ENCODE measurements at places on chromosomes 7 and 10. TPM values are rescaled to one million over a fixed set of nuclear protein-coding genes. Genes with fewer than 3 reads are reported as not detected.

GRCh38 chr10:60048091-60048501, 141.7 kb upstream of the CCDC6 start:
- peaks cover 4% of the 10 kb centered on the region for H3K4me1 ChIP-seq
- DNase-seq: peak; percentile 92

GRCh38 chr10:124244256-124244877, 151.0 kb upstream of the CHST15 start:
- H3K4me3 ChIP-seq: no peak overlapping the region
- H3K27ac ChIP-seq: no peak overlapping the region
- no peaks in the 10 kb centered on the region for H3K27me3 ChIP-seq

DNA sequence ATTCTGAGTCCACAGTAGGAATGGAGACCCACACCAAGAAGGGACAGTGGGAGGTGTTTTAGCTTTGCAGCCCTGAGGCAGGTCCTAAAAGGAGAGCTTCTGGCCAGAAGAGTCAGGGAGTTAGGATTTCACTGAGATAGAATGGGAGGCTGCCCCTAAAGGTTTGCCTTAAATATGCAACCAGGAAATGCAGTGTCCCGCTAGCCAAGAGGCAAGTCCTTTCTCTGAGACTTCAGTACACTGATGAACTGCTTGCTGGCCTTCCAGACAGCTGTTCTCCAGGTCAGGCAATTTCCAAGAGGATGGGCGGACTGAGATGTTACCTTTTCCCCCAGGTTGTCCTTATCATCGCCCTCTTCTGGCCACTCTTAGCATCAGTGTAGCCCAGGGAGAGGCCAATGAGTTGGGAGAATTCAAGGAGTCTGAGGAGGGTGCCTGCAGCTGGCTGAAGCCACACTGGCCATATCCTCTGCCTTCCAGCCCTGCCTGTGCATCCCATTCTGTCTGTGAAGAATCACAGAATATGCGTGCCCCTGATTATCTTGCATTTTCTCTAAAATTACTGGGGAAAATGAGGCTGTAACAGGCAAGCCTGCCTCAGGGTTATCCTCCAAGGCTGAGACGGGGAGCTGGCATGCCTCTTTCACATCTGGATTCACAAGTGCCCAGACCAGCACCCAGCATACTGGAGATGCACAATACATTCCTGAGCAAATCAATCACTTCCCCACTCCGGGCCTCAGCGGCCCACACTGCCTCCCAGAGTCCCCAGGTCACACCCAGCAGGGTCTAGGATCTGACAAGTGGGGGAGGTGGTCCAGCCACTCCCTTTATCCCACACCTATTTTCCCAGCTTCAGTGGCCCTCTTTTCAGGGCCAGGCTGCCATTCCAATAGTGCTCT, 2.4 kb downstream of the TLL2 start:
- H3K27me3 ChIP-seq: peaks cover 55% of the 10 kb centered on the region
- H3K36me3 ChIP-seq: no peaks in the 10 kb centered on the region
- H3K27ac ChIP-seq: no peak overlapping the region
- H3K4me1 ChIP-seq: peaks cover 32% of the 10 kb centered on the region
- H3K4me3 ChIP-seq: peak overlapping the region; percentile 77
- peak; percentile 89 for DNase-seq

The THAP5 gene
- 32.3 TPM for total RNA-seq

The MACC1 gene
- total RNA-seq: 14.2 TPM

The FGFBP3 gene
- total RNA-seq: 73.9 TPM
